Endothelial cell (in vitro differentiated cells): ENCODE measurements at places on chromosomes 16 and 17. TPM values are rescaled to one million over a fixed set of nuclear protein-coding genes. Genes with fewer than 3 reads are reported as not detected.

DNA sequence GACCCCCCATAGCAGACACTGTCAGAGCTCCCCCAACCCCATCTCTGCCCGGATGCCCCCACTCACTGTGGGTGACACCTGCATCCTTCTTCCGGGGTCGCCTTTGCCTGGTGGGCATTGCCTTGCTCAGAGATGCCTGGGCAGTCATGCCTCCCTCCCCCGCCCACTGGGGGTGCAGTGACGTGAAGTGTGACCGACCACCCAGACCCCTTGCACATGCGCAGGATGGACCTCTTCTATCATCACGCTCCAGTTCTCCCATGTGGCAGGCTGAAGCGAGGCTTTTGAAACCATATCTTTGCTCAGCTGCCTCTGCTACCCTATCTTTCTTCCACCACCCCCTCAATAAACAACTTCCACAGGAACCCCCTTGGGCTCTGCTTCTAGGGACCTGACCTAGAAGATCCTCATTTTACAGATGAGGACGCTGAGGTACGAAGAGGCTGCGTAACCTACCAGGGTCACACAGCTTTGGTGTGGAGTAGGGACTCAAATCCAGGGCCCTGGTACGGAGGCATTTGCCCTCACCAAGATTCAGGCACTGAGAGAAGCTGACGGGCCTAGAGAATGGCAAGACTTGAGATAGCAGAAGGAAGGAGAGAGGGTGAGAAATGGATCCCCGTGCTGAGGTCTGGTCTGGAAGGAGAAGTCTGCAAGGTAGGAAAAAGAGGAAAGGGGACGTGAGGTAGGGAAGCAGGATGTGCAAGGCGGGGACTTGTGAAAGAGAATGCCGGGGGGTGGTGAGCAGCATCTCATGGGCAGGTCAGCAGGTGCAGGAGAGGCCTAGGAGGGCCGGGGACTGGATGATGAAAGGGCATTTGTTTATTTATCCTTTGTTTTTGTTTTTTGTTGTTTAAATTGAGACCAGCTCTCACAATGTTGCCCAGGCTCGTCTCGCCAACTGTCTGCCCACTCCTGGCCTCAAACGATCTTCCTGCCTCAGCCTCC, 14.4 kb downstream of the NLRC5 start:
- no peak for DNase-seq

DNA sequence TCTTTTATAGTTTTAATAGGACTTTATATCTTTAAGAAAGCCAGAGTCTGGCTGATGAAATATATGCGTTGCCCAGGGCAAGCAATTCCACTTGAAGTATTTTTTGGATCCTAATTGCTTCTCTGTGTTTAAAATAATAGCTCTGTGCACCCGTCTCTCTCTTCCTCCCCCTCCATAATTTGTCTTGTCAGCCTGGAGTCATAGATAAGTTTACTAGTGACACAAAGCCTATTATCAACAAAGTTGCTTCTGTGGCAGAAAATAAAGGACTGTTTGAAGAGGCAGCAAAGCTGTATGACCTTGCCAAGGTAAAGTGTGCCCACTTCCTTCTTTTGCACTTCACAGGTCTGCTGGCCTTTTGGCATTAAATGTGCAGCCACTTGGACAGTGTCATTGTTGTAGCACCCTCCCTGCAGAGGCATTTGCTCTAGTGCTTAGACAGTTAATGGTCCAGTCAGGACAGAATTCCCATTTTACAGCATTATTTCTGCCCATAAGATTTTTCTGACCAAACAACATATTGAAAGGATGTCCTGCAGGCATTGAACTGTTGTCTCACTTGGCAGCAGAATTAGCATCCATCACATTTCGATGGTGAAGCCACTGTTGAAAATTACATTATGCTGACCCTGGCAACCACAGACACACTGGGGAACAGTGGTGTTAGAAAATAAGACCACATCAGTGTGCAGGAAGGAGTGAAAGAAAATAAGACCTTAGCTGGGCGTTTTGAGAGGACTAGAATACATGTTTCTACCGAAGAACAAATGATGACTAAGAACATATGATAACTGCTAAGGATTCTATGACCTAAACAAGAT, 28.4 kb upstream of the SLC12A3 start:
- DNase-seq, result no peak

DNA sequence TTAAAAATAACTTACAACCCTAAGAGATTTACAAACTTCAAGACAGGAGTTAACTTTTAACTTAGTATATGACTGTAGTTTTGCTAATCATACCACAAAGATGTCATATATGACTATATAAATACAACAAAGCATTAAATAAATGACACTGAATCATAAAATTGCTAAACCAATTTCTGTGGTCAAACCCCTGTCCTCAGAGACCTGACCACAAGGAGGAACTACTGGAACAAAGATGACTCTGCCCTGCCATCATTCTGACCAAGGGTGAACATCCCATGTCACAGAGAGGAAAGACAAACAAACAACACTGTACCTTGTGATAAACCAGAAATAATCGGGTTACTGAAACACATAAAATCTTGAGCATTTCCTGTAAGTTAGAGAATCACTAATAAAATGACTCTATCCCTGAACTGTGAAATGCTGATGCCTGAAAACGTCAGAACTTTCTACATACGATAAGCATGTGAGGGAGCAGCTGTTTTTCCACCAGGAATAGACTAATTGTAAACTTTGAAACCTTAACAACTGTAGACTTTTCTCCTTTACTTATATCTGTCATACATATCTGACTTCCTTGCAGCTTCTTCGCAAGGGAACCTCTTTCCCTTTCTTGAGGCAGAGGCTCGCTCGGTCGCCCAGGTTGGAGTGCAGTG, 47.9 kb downstream of the WDR59 start:
- no peak for DNase-seq

GRCh38 chr17:34626121-34626681, 46.8 kb downstream of the TMEM132E start:
- DNase-seq, result no peak

DNA sequence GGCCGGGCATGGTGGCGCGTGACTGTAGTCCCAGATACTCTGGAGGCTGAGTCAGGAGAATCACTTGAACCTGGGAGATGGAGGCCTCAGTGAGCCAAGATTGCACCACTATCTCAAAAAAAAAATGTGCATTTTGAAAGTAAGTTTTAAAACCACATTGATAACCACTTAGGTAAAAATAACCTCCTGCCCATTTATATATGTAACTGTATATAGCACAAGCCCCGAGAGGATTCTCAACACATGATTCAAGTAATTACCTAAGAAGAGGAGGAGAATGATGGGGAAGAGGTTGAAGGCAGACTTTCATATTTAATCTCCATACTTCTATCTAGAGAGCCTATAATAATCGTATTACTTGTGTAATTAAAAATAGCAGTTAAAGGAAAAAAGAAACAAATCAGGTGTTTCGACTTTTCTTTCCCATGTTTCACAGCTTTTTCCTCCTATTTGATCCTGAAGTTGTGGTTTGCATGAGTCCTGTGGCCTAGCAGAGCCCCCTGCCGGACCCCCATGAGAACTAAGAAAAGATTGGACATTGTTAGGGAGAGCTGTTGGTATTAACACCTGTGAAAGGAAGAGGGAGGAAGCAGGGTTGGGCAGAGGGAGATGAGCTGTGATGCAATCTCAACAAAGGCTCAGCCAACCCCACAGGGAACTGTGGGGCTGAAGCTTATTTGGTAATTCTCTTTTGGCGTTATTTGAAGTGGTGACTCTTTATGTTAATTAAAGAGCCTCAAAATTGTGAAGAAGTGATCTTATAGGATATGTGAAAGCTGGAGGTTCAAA, 22.1 kb downstream of the PMFBP1 start:
- no peak for DNase-seq

GRCh38 chr17:58534901-58535421, 20.5 kb upstream of the MTMR4 start:
- DNase-seq, result no peak

GRCh38 chr17:65902831-65903522, 289.0 kb downstream of the CEP112 start:
- DNase-seq, result no peak

DNA sequence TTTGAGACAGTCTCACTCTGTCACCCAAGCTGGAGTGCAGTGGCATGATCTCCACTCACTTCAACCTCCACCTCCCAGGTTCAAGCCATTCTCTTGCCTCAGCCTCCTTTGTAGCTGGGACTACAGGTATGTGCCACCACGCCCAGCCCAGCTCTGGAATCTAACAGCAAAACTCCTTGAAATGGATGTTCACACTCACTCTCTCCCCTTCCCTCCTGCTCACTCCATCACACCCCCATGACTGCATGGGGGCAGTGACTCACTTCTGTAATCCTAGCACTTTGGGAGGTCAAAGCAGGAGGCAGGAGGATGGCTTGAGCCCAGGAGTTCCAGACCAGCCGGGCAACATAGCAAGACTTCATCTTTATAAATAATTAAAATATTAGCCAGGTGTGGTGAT, 11.1 kb upstream of the TFAP4 start:
- DNase-seq, result no peak

- DNase-seq, result no peak
These were observed 35.9 kb downstream of the SRL start for GRCh38 chr16:4205971-4206370.

DNA sequence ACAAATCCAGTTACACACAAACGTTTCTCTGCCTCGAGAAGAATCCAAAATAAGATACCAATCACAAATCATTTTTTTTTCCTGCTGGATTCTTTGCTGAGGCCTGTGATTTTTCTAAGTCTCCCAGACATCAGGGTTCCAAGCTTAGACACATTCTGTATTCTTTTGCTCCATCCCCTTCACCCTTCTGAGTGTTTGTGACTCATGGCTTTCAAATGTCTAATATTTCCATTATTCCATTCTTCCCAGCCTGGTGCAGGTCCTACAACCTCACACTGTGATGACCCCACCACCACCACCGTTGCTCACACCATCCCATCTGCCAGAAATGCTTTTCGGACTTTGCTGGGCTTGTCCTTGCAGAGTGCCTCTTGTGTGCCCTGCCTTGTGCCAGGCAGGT, 480.1 kb downstream of the SOX9 start:
- DNase-seq, result no peak

DNA sequence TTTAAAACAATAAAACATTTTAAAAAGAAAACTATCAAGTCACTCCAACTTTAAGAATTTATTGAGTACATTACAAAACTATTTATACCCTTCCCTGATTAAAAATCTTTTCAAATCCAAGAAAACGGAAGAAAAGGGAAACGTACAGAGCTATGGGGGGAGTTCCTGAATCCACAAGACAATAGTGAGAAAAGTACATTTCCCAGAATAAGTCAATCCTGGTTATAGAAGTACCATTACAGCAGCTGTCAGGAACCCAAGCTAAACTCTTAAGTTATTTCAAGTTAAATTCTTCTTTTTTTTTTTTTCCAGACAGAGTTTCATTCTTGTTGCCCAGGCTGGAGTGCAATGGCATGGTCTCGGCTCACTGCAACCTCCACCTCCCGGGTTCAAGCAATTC, 45.7 kb downstream of the SPOP start:
- no peak for DNase-seq

DNA sequence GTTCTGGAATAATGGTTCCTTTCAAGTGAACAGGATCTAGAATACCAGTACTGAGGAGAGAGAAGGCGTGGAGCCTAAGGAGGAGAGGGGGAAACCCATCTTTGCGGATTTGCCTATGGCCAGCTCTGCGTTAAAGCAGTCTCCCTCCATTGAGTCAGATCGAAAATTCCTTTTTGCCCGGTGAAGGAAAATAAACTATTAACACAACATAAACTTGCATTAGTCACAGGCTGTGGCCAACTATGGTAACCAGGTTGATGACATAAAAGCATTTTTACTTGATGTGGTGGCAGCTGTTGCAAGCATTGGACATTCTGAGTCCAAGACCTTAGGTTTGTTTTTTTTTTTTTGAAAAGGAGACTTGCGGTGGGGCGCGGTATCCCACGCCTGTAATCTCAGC, 8.9 kb downstream of the LDAF1 start:
- no peak for DNase-seq

DNA sequence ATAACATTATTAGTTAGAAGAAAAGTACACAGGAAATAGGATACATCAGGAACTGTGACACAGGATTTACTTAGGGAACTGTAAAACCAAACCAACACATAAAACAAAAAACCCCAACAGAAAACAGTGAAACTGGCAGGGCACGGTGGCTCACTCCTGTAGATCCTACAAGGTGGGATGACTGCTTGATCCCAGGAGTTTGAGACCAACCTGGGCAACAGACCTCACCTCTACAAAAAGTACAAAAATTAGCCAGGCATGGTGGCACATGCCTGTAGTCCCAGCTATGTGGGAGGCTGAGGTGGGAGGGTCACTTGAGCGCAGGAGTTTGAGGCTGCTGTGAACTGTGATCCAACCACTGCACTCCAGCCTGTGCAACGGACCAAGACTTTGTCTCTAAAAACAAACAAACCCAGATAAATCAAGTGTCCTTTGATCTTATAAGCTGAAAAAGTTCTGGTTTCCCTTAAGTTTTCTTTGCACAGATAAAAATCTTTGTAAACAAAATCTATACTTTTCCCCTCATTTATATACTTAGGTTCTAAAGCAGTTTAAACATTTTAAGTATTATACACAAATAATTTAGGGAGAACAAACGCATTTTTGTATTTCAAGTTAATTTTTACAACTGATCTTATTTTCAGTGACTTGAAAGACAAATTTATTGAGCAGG, 111.5 kb upstream of the TOB1 start:
- no peak for DNase-seq

DNA sequence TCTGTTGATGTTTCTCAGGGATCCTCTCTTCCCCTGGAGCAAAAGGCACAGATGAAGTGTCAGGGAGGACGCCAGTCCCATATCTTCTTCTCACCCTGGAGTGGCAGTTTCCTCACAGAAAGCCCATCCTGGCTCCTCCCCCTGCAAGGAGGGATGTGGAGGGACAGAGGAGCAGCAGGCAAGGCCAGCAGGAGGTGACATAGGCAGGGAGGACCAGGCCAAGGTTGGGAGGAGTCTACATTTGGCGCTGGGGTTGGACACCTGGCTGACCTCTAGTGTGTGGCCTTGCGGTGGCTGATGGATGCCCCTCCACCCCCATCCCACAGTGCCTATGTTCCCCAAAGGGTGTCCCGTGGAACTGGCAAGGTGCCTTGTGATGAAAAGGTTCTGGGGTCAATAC, 125.4 kb downstream of the SEC14L1 start:
- no peak for DNase-seq

DNA sequence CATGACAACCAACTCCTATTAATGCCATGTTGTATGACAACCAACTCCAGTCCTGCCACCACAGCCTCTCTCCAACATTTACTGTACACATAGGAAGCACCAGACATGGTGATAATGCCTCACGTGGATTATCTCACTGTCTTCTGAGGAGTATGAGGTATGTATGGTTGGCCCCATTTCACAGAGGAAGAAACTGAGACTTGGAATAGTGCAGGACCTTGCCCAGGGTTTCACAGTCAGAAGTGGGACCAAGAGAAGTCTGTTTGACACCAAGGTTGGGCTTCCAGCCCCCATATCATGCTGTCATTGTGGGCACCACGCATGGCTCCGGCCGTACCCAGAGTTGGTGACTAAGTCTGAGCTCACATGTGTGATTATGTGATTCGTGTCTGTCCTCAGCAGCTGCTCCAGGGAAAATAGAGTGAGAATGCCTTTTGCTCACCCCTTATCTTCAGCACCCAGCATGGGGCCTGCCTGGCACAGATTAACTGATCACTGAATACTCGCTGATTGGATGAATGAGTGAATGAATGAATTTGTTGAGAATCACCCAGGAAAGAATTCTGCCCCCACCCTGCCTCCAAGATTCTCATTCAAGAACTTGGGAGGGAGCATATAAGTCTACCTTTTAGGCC, 204.1 kb upstream of the NLRP1 start:
- no peak for DNase-seq

GRCh38 chr17:55175788-55176427, 88.9 kb upstream of the HLF start:
- no peak for DNase-seq

Gene NPIPB6
- total RNA-seq, result 1.5 TPM

Gene TNRC6C
- total RNA-seq, result 13.1 TPM

Gene GPR179
- total RNA-seq, result 0.97 TPM

Gene KRT26
- not detected for total RNA-seq

Gene SOST
- 29.6 TPM for total RNA-seq

Gene CMTM1
- 8.3 TPM for total RNA-seq
